ENCODE measurements at places on chromosomes 3 and 15. TPM values are rescaled to one million over a fixed set of nuclear protein-coding genes. Genes with fewer than 3 reads are reported as not detected.

- no peak for DNase-seq
Observed at GRCh38 chr3:152211655-152212054, 57.1 kb upstream of the MBNL1 start.

DNA sequence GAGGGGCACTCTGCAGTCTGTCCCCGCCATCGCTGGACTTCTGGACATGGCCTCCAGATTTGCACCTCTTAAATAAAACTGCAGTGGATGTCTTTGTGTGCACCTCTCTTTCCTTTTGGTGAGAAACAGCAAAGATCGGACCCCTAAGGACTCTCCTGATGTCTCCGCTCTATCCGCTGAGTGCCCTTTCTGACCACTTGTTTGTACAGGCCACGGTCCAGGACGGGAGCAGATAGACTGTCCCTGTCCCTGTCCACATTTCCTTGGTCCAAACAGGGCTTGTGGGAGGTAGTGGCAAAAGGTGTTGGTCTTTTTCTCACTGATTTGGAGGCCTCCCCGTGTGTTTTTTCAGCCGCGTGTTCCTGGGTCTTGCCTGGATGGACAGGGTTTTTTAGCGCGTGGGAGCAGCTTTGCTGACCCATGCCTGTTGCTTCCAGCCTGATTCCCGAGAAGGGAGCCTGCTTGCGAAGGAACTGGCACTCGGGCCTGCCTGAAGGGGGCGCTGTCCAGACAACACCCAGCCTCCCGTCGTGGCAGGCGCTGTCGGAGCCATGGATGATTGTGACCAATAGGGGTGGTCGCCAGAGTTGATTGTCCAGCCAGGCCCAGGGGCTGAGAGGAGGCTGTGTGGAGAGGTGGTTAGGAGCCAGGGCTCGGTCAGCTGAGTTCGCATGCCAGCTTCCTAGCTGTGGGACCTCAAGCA is 13.2 kb upstream of the STAB1 start:
- peak; percentile 44 for DNase-seq

- no peak for DNase-seq
Observed at GRCh38 chr3:134371542-134372324, 2.5 kb downstream of the AMOTL2 start.

GRCh38 chr15:27486683-27487647 is 516.0 kb downstream of the GABRG3 start:
- no peak for DNase-seq

DNA sequence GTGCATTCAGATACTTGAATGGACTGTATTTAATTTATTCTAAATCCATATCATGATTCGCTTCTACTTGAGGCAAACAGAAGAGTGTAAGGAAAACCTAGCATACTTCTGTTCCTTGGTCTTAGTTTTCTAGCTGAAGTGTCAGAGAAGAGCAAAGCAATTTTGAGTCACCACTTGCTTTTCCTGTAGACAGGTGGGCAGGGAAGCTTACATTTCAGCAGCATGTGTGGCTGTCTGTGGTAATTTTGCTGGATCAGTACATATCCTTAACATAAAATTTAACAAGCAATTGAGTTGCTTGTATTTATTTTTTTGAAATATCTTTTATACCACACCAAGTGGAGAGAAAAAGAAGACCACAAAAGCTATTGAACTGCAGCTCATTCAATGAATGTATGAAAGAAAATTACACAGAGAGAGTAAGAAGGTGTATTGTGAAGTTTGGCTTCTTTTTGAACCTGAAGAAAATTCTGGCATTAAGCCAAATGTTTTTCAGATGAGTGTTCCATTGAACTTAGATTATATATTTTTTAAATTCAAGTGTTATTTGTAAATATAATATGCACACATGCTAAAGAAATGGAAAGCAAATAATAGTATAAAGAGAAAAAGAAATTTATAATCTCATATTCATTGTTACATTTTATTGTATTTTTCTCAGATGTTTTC is 747.6 kb downstream of the NAALADL2 start:
- DNase-seq, result no peak

DNA sequence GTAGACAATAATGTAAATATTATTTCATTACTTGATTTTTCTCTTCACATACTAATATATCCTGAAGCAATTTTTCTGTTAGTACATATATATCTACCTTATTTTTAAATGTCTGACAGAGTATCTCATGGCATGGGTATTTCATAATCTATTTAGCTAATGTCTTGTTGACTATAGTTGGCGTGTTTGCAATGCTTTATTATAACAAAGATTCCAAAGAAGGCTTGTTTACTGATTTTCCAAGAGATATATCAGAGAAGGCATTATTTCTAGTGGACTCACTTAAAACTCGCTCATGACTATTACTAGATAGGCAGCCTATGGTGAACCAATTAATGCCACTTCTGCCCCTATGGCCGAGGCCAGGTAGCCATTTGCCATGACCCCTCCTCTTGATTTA is 152.4 kb upstream of the RORA start:
- no peak for DNase-seq

GRCh38 chr15:73951601-73952000 is 25.3 kb downstream of the LOXL1 start:
- no peak for DNase-seq

OXTR gene
- total RNA-seq, result 0.47 TPM

USP13 gene
- total RNA-seq, result 57.7 TPM

CTXN2 gene
- not detected for total RNA-seq

AGBL1 gene
- 0.05 TPM for total RNA-seq

LEKR1 gene
- 0.65 TPM for total RNA-seq

ZNF621 gene
- 10.7 TPM for total RNA-seq

All from left cardiac atrium (tissue), 4 donors.